M059J (cell line): ENCODE measurements at places on chromosomes 3 and 15. TPM values are rescaled to one million over a fixed set of nuclear protein-coding genes. Genes with fewer than 3 reads are reported as not detected.

The QARS1 gene
- total RNA-seq, result 129 and 170 TPM in 2 replicates

The TPRA1 gene
- total RNA-seq, result 56.6 and 60.1 TPM in 2 replicates

The LRRK1 gene
- total RNA-seq, result 0.20 and 1.7 TPM in 2 replicates

DNA sequence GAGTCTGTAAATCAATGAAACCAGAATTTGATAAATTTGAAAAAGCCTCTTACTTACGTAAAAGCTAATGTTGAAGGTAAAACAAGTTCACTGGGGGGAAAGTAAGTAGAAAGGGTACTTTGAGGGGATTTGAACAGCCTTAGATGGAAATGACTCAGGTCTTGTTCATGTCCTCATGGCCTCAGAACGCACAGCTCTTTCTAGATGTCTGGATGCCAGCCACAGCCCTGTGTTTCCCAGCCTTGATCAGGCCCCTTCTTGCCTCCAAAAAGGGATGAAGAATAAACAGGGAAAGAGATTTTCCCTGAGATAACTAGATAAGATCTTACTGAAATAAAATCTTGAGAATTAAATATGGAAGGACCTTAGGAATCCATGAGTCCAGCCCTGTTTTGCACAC is 237.1 kb upstream of the GOLGA6L4 start:
- no peak for DNase-seq

- DNase-seq, result no peak
Measured at GRCh38 chr3:25049304-25049703, 378.8 kb upstream of the RARB start.

DNA sequence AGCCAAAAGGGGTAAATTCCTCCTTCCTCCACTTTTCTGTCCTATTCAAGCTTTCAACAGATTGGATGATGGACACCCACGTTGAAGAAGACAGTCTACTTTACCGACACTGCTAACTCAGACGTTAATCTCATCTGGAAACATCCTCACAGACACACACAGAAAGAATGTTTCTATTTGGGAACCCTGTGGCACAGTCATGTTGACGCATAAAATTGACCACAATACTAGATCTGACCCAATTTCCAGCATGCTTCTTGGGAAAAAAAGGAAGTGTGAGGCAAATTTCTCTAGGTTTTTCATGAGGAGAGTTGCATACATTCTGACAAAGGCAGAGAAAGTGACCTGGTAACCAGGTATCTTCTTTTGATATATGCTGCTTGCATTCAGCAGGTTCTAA is 594.1 kb downstream of the FGF12 start:
- peak; percentile 64 for DNase-seq

The C15orf62 gene
- 0.05 and 0.49 TPM in 2 replicates for total RNA-seq

GRCh38 chr15:56968821-56969220 is 50.4 kb downstream of the TCF12 start:
- no peak for DNase-seq

DNA sequence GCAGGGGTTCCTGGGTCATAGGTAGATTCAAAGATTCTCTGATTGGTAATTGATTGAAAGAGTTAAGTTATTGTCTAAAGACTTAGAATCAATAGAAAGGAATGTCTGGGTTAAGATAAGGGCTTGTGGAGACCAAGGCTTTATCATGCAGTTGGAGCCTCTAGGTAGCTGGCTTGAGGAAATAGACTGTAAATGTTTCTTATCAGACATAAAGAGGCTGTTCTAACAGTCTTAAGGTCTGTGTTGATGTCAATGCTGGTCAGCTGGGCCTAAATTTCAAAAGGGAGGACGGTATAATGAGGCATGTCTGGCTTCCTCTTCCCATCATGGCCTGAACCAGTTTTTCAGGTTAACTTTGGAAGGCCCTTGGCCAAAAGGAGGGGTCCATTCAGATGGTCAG is 48.9 kb downstream of the GASK1A start:
- no peak for DNase-seq

GRCh38 chr15:69319384-69320375 is 21.0 kb downstream of the PAQR5 start:
- DNase-seq, result no peak

The SPATA16 gene
- not detected in 2 replicates for total RNA-seq

The UBAP1L gene
- 0.10 and 0.12 TPM in 2 replicates for total RNA-seq

DNA sequence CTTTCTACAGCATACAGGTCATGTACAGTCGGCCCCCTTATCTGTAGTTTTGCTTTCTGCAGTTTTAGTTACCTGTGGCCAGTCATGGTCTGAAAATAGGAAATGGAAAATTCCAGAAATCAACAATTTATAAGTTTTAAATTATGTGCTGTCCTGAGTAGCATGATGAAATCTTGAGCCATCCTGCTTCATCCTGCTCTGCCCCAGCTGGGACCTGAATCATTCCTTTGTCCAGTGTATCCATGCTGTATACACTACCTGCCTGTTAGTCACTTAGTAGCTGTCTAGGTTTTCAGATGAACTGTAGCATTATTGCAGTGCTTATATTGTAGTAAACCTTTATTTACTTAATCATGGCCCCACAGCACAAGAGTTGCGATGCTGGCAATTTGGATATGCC is 44.8 kb downstream of the AP4E1 start:
- peak; percentile 11 for DNase-seq

- DNase-seq, result peak; percentile 77
Measured at GRCh38 chr3:158790901-158791589, 10.8 kb upstream of the MFSD1 start.

GRCh38 chr3:138940446-138940845 is 6.5 kb downstream of the FOXL2 start:
- DNase-seq, result no peak

The LRRC3B gene
- total RNA-seq, result not detected in 2 replicates

GRCh38 chr15:85759376-85759775 is 35.3 kb downstream of the KLHL25 start:
- DNase-seq, result no peak

DNA sequence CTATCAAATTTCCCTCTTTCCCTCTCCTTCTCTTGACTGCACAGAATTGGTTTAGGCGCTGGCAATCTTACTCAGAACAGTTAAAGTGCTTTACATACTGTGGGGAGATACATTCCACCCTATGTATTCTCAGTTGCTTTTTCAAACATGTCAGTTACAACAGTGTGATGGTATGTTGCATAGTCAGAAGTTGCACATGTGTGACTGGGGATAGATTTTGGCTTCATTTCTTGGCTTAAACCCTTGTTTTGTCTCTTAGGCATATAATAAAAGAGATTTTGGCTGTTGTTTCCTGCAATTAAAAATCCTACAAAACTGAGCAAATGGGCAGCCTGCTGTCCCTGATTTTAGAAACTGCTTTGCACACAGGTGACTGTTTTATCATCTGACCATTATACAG is 86.7 kb downstream of the PIK3R4 start:
- no peak for DNase-seq

DNA sequence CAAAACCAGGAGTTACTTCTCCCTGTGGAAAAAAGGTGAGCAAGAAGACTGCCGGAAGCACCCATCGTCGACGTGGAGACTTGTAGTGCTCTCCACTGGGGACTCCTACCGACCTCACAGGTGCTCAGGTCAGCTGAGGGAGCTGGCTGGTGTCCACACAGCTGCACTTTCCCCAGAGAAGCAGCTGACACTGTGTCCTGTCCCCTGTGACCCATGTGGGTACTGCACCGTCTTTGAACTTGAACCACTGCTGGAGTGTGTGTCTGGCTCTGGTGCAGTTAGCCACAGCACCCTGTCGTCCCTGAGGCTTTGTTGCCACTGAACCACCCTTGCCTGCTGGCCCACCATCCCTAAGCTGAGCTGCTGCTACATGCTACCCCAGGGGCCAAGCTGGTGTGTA is 270.8 kb downstream of the CACNA2D3 start:
- DNase-seq, result no peak

GRCh38 chr3:61638741-61639140 is 77.4 kb downstream of the PTPRG start:
- DNase-seq, result peak; percentile 51

DNA sequence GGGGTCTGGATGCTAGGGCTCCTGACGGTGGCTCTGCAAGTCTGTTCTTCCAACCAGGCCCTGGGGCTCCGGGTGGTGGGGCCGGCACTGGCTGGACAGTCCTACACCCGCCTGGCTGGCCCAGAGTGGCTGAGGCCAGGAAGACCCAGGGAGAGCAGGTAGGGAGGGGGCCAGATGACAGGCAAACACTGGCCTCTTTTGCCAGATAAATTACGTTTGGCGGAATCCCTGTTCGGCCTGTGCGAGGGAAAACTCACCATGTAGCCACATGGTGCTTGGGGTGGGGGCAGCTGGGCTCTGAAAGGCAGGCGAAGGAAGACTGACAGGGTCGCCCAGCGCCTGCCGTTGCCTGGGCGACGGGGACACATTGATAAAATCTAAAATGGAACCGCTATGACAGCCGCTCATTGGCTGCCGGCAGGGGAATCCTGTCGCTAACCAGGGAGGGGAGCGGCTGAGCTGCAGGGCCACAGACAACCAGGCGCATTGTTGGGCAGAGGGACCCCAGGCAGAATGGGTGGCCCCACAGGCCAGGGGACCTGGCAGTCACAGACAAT is 30.4 kb downstream of the IQSEC1 start:
- no peak for DNase-seq

The SLC2A2 gene
- total RNA-seq, result 0.12 and 0.32 TPM in 2 replicates

The GOLGA6L7 gene
- total RNA-seq, result not detected in 2 replicates

- DNase-seq, result peak; percentile 64
Measured at GRCh38 chr3:100260081-100260684, 609 bp upstream of the TBC1D23 start.

- DNase-seq, result peak; percentile 40
Measured at GRCh38 chr15:60945196-60945595, 283.9 kb downstream of the RORA start.

DNA sequence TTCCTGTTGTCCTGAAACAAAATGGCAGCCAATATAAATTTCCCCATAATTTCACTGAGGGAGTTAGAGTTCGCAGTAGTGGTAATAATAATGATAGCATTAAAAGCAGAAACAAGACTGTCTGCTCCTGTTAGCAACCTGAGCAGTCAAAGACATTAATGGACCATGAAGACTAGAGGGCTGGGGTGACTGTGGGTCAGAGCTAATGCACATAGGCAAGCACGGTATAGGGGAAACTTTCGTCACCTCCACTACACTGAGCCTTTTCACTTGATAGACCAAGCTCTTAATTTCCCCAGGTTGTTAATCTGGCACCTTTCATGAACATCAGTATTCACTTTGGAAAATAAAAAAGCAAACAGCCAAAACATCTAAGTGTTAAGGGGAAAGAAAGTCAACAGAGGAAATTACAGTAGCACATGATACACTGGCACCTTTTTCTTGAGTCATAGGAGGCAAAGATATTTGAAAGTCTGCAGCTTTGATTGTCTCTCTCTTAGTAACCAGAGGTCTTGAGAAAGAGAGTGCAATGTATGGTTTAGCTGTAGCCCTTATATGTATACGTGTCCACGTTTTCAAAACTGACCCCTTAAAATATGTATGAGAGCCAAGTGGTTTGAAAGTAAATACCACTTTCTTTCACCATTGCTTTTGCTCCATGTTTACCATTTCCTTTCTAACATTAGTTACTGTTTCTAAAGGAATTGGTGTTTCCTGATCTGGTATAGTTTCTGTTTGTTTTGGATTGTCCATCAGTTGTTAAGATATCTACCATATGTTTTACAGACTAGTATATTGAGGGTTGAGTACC is 104.8 kb downstream of the FILIP1L start:
- no peak for DNase-seq

The CYP8B1 gene
- not detected in 2 replicates for total RNA-seq

The CCR4 gene
- total RNA-seq, result 0.10 TPM in 1 of 2 replicates, not detected in the other

DNA sequence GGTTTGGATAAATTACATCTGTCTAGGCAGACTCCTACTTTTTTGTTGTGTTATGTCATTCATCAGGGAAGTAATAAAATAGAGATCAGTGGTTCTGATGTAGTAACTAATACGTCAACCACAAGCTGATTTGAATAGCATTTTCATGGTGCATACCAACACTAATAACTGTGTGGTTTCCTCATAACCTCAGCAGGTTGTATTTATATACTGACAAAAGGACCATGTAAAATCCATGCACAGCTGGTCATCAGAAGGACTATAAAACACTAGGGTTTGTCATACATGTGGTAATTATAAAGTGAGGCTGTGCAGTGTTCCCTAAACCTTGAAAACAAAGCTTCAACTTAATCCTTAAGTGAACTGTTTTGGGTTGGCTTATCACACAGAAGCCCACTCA is 216.8 kb upstream of the RBMS3 start:
- DNase-seq, result peak; percentile 79

- peak; percentile 92 for DNase-seq
Measured at GRCh38 chr3:132549890-132550578, 47.0 kb upstream of the ACKR4 start.

The NR1D2 gene
- 15.8 and 23.0 TPM in 2 replicates for total RNA-seq

DNA sequence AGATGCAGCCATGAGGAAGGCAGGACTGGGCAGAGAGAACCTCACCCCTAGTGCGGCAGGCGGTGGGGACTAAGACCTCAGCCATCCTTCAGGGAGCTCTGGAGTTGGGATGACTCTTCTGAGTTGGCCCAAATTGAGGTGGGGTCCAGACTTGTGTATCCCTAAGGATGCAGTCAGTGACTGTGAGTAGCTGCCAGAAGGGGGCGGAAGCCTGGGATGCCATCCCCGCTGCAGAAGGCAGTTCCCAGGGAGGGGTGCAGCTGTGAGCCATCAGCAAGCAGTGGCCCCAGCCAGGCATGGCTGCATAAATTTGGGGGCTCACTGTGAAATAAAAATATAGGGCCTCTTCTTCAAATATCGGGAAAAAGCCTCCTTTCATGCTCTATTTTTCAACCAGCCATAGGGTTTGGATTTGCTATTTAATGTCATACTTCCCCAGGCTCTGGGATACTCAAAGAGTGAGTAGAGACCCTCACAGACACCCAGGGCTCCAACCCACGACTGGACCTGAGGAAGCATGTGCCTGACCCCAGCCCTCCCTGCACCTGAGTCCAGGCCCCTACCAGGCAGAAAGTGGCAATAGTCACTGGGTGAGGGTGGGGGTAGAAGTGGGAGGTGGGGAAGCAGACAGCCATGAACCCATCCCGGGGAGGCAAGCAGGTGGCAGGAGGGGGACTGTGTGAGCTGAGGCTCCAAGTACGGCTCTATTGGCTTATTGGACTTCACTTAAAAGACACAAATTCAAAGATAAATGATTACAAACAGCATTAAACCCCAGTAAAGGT is 30.5 kb downstream of the GRK7 start:
- no peak for DNase-seq

The ROPN1 gene
- not detected in 2 replicates for total RNA-seq

The GOLGA8T gene
- not detected in 2 replicates for total RNA-seq

GRCh38 chr15:52445954-52446353 is 82.7 kb downstream of the MYO5A start:
- DNase-seq, result no peak

DNA sequence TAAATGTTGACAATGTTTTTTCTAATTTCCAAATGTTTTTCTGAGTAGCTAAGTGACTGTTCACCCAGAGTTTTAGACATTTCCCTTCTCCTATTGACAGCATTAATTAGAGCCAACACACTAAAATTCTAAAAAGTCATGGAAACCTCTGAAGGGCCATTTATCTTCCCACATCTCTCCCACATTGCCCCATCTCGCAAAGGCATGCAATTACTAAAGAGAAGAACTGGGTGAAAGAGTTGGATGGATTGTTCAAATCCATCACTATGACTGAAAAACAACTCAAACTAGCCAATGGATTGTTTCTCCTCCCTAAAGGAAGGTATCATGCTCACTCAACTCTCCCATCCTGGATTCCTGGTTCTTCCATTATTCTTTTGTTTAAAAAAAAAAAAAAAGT is 30.0 kb upstream of the PHLDB2 start:
- no peak for DNase-seq
